A549 treated with CORT108297 at 1 μM for 4 hours (cell line): ENCODE measurements at places on chromosomes 3 and 15. TPM values are rescaled to one million over a fixed set of nuclear protein-coding genes. Genes with fewer than 3 reads are reported as not detected.

Gene THUMPD3
- 46.7 to 70.2 TPM (median 53.7 TPM) in 5 replicates for total RNA-seq

Gene ACAA1
- total RNA-seq, result 38.5 to 49.4 TPM (median 47.0 TPM) in 5 replicates

Gene MAP6D1
- 4.4 to 7.4 TPM (median 6.9 TPM) in 5 replicates for total RNA-seq

Gene KLHL40
- not detected in 5 replicates for total RNA-seq

Gene DAG1
- 43.6 to 60.6 TPM (median 52.5 TPM) in 5 replicates for total RNA-seq

Gene SEMA3F
- 7.0 to 12.2 TPM (median 10.6 TPM) in 5 replicates for total RNA-seq

Gene IL20RB
- total RNA-seq, result 0.59 to 0.91 TPM (median 0.83 TPM) in 5 replicates
